ENCODE measurements at places on chromosomes 1 and 21.

DNA sequence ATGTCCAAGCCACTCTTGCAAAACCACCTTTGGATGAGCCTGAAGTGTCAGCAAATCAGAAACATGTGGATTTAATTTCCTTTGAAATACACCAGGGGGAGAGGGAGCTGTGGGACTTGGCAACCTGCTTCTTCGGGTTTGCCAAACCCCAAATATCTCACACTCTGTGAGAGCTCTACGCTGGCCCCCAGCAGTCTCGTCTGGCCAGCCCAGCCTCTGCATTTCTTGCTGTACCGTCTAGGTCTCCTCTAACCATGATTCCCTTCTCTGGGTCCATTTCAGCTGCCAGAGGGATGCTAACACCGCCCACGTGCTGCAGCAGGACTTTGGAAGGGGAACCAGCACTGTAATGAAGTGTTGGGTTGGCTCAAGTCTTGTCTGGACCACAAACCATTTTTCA lies 114.6 kb downstream of the MRPS6 start:
- no peak for DNase-seq

GRCh38 chr1:2148691-2149090 lies 45.9 kb downstream of the FAAP20 start:
- peak; percentile 82 for DNase-seq

DNA sequence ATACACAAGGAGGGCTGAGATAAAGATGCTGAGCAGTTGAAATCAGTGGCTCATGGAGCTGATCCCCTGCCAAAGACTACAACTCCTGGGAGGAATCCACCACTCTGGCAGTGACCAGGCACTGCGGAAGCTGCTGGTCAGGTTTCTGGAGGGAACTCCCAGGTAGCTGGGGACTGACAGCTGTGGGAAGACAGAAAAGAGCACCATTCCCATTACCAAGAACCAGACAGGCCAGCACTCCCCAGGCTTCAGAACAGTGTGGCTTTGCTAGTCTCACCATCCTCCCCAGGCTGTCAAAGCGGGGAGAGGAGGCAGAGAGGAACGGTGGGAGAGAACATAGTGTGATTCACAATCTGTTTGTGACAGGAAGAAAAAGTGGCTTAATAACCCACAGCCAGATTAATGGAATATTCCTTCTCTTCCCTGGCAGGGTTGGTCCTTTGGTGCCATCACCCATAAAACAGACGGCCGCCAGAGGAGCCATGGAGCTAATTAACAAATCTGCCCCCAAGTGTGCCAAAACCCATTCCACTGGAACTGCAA lies 92.1 kb downstream of the MAB21L3 start:
- no peak for DNase-seq

DNA sequence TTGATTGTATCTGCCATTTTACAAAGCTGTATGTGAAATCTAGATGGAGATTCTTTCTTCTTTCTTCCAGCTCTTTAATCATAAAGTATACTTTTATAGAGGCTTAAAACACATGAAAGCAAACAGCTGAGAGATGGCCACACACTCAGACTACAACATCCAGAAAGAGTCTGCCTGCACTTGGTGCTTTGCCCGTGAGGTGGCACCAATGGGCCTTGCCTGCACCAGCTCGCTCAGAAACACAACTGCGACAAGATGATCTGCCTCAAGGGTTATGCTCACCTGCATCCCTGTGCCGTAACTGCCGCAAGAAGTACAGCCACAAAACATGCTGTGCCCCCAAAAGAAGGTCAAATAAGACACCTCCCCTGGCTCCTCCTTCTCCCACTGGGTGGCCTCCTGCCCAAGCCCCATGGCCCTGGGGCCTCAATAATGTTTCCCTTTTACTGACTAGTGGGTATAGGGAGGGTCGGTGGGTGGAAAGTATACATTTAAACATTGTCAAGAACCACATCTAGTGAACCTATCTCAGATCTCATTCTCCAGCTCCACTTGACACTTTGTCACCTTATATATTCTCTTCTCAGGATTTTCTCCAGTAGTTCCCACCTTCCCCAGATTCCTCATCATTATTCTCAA lies 66.7 kb upstream of the ANGPTL3 start:
- DNase-seq, result no peak

DNA sequence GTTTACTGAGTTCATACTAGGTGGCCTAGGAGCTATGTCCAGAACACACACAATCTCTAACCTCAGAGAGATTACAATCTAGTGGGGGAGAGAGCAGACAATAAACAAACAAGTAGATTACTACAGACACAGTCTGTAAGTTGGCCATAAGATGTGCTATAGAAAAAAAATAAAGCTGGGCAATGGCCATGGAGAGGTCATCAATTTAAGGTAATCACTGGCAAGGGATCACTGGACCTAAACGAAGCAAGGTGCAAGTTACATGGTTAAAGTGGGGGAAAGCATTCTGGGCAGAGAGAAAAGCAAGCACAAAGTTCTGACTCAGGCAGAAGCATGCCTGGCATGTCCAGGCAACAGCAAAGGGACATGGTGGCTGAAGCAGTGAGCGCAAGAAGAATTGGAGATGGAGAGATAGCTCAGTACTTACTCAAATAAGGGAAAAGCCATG lies 147.0 kb downstream of the RERE start:
- DNase-seq, result no peak

DNA sequence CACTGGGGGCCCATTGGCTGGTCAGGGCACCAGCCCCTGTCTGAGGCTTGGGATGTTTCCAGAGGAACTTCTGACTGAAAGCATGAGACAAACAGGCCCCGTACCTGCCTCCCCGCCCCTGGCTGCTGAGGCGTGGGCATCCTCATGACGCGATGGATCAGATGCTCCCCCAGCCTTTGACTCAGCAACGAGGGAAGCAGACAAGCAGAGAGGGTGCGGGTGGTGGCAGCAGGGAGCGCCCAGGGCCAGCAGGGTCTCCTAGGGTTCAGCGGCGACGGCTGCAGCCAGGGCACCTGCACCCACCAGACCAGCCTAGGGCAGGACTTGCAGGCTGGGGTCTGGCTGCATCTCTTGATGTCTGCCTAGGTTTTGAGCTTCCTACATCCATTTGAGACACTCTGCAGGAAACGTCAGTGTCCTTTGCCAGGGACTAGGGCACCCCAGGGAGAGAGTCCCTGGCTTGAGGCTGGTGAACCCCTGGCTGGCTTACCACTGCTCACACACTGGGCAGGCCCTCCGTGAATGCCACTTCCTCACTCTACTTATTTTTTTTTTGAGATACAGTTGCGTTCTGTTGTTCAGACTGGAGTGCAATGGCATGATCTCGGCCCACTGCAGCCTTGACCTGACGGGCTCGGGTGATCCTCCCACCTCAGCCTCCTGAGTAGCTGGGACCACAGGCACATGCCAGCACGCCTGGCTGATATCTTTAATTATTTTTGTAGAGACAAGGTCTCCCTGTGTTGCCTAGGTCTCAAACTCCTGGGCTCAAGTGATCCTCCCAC lies 63.3 kb downstream of the DHRS3 start:
- no peak for DNase-seq

DNA sequence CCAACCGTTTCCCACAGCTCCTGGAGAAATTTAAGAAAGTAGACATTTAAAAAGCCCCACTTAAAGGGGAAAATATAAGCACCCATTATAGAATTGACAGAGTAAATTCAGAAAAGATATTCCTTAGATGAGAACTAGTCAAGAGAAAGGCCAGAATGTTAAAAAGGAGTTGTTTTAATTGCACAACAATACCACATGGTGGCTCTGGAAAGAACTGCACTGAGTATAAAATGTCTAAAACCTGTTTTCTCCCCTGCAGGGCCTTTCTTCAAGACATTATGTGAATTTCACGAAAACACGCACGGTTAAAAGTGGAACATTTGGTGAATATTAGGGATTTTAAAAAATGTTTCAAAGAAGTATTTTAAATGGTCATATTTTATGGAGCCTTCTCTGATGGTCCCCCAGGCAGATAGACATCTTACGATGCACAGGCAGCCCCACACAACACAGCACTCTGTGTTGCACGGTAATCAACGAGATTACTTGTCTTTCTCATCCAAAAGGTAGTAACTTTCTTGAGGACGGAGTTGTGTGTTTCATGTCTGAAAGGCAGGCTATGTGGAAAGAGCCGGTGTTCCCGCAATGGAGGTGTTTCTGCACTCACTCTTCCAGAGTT lies 101.9 kb downstream of the PRRX1 start:
- no peak for DNase-seq

DNA sequence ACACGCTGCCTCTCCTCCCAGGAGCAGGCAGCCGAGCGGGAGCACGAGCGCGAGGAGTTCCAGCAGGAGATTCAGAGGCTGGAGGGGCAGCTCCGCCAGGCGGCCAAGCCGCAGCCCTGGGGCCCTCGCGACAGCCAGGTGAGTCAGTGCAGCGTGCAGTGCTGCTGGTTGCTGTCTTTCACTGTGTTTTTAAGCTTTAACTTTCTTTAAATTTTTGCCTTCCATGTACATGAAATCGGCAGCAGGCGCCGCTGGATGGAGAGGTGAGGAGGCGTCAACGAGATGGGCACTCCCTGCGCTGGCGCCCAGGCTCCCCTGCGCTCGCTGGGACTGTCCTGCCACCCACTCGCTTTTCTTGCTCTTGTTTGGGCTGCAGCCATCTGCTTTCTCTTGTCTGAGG lies 60.7 kb upstream of the DIP2A start:
- DNase-seq, result no peak

DNA sequence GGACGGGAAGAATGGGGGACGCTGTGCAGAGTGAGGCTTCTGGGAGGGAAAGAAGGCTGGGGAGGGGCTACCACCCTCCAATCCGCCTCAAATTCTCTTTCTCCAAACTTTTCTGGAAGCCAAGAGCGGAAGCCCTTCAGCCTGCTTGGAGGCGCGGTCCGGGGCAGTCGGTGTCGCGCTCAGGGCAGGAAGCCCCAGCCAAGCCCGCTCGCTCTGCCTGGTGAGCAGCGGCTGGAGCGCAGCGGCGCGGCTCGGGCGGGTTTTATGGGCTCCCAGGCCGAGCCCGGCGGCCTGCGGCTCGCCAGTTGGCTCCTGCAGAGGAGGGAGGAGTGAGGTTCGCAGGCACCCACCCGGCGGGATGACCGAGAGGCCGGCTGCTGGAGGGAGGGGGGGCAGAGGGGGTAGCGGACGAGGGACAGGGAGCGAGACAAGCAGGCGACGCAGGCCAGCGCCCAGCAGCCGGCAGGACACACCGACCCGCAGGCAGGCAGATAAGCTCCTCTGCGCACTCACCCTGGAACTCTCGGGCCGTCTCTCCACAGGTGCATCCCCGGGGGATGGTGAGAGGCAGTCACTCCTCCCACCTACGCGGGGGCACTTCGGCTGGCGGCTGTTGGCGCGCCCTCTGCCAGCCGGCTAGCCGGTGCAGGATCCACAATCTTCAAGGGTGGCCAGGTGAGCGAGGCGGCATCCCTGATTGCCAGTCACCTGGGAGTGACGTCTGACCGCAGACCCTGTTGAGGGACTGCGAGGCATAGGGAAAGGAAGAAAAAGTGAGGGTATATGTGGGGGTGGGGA lies at the start of gene AVPR1B:
Gene AVPR1B, minus strand, starts transcription at position 238 of the 798 bp plus-strand sequence. CDS start 498 bp downstream, outside the sequence.
- no peak for DNase-seq

DNA sequence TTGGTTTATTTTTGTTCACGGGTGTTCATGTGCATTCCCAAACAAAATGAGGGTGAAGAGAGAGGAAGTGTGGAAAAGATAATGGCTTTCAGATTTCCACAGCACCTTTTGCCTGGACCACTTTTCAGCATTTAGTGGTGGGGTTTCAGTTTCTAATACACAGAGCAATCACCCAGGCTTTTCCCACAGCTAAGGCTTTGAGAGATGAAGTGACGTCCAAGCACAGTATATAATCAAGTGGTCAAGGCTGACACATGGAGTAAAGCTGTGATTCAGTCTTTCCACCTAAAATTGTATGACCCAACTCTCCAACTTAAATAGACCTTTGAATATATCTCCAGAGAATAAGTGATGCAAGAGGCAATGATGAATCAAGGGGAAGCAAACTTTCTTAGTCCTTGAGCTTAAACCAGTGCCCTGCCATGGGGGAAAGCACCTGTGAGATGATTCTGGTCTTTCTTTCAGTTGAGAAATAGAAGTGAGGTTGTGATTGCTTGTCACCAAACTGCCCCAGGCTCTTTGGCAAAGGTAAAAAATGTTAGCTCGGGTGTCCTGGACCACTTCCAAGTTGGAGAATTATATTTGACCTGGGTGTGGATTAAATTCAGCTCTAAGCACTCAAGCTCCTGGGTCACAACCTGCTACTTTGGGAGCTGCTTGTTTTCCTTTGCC lies 2.4 kb upstream of the PIK3R3 start:
- DNase-seq, result no peak

DNA sequence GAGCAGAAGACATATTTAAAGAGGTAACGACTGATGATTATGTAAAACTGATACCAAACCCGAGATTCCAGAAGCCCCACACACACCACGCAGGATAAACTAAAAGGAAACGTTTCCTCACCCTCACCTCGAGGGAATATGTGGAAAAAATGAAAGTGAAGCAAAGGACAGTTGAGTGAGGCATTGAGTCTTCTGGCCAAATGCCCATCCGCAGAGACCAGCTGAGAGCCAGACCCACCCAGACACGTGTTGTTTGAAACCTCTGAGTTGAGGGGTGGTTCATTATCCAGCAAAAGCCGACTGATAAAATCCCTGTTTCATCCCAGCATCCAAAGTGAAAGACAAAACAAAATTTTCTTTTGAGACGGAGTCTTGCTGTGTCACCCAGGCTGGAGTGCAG lies 29.6 kb upstream of the PCBP3 start:
- no peak for DNase-seq

DNA sequence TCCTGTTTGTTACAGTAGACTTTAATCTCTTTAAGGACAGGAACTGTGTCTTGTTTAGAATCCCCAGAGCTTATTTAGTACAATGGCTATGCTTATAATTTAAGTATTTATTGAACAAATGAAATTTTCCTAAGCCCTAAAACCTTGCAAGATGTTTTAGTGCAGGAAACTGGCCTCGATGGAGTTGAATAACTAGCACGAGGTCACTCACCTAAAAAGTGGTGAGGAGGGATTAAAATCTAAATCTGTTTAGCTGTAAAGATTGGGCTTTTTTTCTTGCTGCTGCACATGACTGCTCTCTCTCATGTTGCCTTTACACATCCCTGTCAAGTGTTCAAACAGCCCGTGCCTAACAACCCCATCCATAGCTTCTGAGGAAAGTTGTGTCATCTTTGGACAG lies 10.2 kb downstream of the NFYC start:
- DNase-seq, result no peak

GRCh38 chr1:216461466-216461865 lies 38.2 kb upstream of the USH2A start:
- no peak for DNase-seq

DNA sequence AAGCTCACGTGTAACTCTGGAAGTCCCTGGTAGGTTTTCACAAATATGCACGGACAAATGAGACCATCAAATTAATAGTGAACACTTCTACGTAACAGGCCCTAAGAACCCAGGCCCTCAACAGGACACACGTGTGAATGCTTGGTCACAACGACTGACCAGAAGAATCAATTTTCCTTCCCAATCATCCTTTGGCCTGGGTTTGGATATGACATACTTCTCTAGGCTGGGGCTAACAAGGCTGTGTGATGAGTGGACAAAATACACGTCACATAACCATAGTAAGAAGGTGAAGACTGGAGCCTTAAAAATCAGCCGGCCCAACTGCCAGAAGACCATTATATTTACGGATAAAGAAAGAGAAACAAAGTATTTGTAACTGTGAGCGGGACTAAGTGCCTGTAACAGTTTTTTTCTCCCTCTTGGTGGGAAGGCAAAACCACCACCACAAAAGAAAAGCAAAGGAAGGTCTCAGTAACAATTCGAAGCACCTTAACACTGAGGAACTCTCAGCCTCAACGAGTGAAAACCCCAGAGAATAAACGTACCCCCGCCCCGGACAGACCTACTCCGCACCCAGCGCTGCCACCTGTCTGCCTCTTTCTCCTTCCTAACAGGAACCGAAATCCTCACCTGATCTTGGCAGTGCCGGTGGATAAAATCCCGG lies 450 bp downstream of the SDE2 start:
- no peak for DNase-seq

Measured in CD4-positive, alpha-beta memory T cell (primary cell).